ENCODE measurements at places on chromosomes 16 and 17. TPM values are rescaled to one million over a fixed set of nuclear protein-coding genes. Genes with fewer than 3 reads are reported as not detected.

Gene SCGB1C2
- total RNA-seq = not detected

Gene TRPV3
- 6.6 TPM for total RNA-seq

Gene FZD2
- total RNA-seq = 0.91 TPM

Gene PIPOX
- total RNA-seq = 8.7 TPM

Gene KIF2B
- total RNA-seq = not detected

Gene SDR42E2
- total RNA-seq = 0.18 TPM

Gene CSNK2A2
- 77.3 TPM for total RNA-seq

Data from activated B cell treated with CpG ODN at 0.5 μM for 24 hours (primary cell).